Activated CD8-positive, alpha-beta memory T cell treated with anti-CD3 and anti-CD28 coated beads for 24 hours (primary cell): ENCODE measurements at places on chromosomes 6 and 20.

- DNase-seq = peak; percentile 75
Observed at GRCh38 chr6:52995913-52996645, 995 bp upstream of the GSTA4 start.

DNA sequence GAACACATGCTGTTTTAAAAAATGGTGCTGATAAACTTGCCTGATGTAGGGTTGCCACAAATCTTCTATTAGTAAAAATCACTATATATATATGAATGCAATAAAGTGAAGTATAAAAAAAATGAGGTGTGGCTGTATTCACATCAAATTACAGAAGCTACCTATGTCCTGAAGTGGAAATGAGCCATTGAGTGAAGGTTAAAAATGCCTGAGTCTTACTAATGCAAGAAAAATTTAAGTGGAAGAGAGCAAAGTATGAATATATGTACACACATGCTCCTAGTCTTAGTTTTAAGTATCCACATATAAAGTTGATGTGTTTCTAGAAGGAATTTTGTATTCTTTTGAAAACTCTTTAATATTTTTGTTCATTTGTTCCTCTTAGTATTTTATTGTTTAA is 808.3 kb upstream of the MAN1A1 start:
- no peak for DNase-seq

DNA sequence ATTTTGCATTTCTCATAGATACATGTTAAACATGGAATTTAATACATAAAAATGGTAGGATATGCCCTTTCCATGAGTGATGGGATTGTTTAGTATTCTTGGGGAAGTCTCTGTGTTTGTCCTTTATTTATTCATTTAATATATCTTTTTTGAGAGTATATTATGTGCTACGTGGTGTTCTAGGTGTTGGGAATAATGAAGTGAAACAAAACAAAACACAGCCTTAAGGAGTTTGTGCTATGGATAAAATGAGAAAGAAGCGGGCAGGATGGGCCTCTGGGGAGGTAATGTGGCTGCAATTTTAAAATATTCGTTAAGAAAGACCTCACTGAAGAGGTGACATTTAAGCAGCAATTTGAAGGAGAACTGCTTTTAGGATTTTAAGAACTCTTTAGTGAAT is 851.5 kb downstream of the MAFB start:
- no peak for DNase-seq

DNA sequence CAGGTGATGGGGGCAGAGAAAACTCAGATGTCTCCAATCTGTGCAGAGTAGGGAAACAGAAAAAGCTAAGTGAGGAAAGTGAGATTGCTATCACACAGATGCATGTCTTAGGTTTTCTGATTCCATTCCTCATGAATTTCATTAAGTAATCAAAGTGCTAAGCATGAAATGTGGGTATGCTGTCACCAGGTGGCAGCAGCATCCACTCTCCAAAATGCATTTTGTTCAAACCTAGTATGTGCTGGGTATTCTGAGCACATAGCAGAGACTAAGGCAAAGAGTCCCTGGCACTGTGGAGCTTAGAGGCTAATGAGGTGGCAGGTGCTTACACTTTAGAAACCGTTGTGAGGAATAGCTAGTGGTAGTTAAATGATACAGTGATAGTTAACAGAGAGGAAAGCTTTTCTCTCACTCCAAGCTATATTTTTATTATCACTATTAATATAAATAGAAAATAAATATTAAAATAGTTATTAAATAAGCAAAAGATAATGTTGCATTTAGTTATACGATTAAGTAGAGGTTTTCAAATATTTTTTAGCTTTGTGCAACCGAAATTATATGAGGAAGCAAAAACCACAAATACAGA is 179.5 kb downstream of the CDH26 start:
- DNase-seq = peak; percentile 63

DNA sequence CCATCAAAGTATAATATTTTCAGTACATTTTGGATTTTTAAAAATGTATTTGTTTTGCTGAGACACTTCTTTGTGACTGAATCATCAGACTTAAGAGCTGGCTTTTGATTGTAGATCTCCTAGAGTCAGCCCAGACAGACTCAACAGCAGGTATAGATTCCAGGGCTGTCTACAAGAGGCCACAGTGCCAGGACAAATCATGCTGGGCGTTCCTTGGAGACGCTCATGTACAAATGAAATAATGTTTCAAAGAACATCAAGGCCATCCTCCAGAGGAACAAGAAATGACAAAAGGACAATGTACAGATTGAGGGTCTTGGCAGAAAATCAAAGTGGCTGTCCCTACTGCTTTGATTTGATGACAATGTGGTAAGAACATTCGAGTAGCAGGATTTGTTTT is 369.3 kb downstream of the GRIK2 start:
- DNase-seq = no peak

- DNase-seq = no peak
Observed at GRCh38 chr20:58990651-58991445, 9.8 kb downstream of the NELFCD start.

GRCh38 chr20:18678549-18679419 is 90.9 kb downstream of the DTD1 start:
- DNase-seq = no peak

DNA sequence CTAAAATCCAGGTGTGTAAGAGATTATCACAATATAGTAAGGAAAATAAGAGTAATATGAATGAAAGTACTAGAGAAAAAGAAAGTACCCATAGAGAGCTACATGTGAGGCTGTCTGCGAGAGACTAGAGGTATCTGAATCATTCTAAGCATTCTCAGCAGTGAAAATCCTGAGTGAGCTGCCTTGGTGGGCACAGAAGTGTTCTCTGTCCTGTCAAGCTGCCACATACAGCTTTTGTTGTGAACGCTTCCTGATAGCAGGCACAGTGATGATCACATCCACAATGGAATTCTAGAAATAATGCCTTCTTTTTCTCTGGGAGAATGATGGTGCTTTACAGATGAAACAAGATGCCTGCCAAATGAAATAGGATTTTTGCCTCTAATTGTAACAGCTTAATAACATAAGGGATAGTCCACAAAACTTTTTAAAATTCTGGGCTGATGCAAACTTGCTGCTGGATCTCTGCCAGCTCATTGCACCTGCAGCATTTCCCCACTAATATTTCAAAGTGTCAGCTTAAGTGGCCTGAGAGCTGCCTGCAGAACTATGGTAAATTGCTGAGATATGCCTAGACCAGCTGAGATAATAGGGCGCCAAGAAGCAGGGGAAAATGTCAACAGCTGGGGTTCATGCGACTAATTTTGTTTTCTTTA is 620.5 kb downstream of the DOK5 start:
- DNase-seq = no peak

- no peak for DNase-seq
Observed at GRCh38 chr6:131130554-131130940, 4.7 kb upstream of the AKAP7 start.

GRCh38 chr6:111626441-111626840 is 20.8 kb upstream of the TRAF3IP2 start:
- no peak for DNase-seq
